ENCODE measurements at places on chromosomes 11 and 22.

GRCh38 chr11:114924042-114924441 is 245.7 kb downstream of the NXPE2 start:
- no peak for DNase-seq

GRCh38 chr11:15737320-15737719 is 619.0 kb downstream of the SOX6 start:
- DNase-seq = no peak

GRCh38 chr11:66121466-66121865 is 51.4 kb downstream of the PACS1 start:
- DNase-seq = no peak

- DNase-seq = no peak
These were observed 244.4 kb downstream of the TTC28 start for GRCh38 chr22:28435140-28435768.

DNA sequence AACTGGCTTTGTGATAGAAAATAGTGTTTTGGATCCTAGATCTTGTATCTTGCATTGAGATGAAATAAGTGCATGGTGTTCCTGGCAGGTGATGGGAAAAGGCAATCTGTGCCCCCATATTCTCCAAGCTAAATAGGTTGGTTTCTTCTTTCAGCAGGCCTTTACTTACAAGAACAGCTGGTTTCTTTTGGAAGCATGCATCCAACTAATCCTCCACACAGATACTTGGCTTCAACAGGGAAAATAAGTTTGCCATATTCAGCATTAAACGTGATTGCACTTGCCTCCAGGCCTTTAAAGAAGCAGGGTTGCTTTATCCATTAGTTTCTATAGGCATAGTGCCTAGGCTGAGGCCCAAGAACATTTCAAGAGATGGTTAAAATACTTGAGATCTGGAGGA is 59.9 kb downstream of the APIP start:
- DNase-seq = no peak

DNA sequence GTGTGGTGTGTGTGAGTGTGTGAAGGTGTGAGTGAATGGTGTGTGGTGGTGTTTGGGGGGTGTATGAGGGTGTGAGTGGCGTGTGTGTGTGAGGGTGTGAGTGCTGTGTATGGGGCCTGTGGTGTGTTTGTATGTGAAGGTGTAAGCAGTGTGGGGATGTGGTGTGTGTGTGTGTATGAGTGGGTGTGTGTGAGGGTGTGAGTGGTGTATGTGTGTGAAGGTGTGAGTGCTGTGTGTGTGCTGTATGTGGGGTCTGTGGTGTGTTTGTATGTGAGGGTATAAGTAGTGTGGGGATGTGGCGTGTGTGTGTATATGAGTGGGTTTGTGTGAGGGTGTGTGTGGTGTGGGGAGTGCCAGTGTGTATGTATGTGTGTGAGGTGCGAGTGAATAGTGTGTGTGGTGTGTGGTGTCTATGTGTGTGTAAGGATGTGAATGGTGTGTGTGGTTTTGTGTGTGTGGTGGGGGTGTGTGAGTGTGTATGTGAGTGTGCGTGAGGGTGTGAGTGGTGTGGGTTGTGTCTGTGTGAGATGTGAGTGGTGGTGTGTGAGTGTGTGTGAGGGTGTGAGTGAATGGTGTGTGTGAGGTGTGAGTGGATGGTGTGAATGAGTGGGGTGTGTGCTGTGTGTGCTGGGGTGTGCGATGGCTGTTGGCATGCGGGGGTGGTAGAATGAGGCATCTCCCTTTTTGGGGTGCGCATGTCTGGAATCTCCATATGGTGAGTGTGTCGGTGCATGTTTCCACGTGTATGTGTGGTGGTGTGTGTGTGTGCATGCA is 22.5 kb upstream of the SHISAL1 start:
- DNase-seq = no peak

GRCh38 chr11:44226945-44227344 is 83.0 kb downstream of the ALX4 start:
- DNase-seq = no peak

GRCh38 chr22:27913162-27913741 is 5.8 kb downstream of the PITPNB start:
- no peak for DNase-seq

- DNase-seq = no peak
These were observed 42.1 kb downstream of the SLC1A2 start for GRCh38 chr11:35377262-35377661.

DNA sequence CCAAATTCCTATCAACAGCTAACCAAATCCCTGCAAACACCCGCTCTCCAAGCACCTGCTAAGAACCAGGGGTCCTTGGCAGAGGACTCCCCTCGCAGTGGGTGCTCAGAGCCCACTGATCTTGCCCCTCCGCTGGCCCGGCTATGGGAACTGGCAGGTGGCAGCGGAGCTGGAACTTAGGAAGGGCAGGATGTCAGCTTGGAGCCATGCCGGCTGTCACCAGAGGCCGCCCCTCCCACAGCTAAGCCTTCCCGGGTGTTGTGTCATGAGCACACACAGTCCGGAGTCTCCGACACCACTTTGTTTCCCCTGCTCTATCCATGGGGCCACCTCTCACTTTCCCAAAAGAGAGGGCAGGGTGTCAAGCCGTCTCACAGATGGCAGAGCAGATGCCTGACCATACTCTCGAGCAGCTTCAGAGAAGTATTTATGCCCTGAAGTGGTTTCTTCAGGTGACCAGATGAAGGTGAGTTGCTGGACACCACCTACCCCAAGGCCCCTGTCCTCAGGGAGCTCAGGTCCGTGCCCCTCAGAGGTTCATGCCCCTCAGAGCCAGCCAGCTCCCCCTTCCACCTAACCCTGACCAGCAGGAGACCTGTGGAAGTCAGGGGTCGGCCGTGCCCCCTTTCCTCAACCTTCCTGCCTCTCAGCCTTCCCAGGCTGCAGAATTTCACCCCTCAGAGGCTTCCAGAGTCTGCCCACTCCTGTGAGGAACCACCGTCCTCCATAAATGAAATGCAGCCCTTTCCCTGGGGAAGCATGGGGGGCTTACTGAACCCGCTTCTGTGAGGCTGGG is 545.7 kb upstream of the B3GAT1 start:
- no peak for DNase-seq

DNA sequence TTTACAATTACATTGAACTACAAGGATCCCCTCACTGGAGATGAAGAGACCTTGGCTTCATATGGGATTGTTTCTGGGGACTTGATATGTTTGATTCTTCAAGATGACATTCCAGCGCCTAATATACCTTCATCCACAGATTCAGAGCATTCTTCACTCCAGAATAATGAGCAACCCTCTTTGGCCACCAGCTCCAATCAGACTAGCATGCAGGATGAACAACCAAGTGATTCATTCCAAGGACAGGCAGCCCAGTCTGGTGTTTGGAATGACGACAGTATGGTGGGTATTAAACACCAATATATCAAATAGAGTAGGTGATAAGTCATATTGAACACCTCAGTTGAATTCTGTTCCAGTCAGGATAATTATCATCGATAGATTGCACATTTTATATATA is 4.4 kb downstream of the FBXO7 start:
- no peak for DNase-seq

DNA sequence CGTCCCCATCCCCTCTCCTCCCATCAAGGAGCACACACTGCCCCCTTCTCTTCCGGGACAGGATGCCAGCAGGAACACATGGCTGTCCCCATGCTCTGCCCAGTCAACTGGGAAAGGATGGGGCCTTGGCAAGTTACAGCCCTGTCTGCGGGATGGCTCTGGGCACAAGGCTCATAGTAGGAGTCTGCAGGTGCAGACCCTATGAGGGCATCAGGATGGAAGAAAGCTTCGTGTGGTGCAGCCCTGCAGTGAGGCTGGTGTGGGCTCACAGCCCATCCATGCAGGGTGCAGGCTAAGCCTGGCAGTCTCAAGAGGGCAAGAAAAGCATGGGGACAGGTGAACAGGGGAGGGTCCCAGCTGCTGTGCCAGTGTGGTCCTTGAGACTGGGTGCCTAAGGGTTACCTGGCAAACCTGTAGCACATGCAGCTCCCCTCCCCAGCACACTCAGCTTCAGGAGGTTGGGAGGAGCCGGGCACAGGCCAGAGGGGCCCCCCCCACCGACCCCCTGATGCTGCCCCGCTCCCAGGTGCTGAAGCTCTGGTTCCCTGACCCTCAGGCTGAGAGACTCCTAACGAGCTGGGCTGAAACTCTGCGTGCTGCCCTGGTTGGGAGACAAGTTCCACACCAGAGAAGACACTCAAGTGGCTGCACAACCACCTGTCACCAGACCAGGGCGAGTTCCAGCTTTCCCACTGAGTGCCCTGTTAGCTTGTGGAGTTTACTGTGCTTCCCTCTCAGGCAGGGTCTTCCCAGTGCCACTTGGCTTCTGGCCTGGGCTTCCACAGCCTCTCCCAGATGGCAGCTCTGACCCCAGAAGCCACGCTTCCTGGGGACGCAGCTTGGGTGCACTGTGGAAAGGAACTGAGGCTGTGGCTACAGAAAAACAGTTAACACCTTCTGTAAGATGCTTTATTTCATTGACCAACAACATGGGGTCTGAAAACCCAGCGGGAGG is 3.3 kb upstream of the SCARF2 start:
- DNase-seq = no peak

- DNase-seq = no peak
These were observed 73.1 kb upstream of the BARX2 start for GRCh38 chr11:129302386-129303101.

GRCh38 chr11:2531277-2531986 is 86.6 kb downstream of the KCNQ1 start:
- peak; percentile 48 for DNase-seq

DNA sequence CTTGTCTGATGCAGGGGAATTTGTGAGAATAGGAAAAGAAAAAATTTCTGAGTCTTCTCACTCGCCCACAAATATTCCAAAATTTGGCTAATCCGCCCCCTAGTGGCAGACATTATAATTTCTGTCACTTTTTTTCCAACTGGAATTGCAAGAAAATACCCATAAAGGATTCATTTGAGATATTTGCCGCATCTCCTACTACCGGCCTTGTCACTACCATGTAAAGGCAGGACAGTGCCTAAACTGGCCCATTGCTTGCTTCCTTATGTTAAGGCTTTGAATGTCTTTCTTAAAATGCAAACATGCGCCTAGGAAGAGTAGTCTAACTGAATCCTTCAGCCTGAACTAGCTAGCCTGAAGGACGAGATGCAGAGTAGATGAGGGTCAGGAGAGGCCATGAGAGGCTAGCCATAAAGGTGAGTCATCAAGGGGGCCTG is 9.3 kb upstream of the CEP295 start:
- DNase-seq = no peak

DNA sequence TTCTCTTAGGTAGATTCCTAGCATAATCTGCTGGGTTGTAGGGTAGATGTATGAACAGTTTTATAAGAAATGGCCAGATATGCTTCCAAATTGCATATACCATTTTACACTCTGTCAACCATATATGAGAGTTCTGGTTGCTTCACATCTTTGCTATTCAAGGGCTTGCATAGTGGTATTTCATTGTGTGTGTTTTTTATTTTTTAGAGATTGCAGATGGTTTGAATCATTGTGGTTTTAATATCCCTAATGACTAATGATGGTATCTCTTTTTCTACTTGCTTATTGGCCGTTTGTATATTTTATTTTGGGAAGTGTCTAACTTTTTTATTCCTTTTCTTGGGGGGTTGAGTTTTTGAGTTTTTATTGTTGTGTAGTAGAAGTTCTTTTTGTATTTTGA is 26.9 kb downstream of the RNF214 start:
- no peak for DNase-seq

- no peak for DNase-seq
These were observed 12.5 kb downstream of the GDPD5 start for GRCh38 chr11:75513250-75513649.

DNA sequence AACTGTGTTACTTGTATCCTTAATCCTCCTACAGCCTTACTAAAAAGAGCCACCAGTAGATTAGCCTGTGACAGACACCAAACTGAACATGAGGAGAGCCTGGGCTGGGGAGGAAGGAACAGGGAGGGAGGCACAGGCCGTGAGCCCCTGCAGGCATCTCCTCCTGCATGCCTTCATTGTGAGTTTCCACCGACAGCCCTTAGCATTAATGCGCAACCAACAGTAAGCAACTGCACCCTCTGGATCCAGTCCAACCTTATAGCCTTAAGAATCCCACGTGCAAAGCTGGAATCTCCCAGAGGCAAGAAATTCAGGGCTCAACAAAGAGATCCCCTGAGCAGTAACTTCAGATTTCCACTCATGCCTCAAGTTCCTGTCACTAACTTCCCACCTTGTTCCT is 84.6 kb downstream of the ETS1 start:
- DNase-seq = no peak

DNA sequence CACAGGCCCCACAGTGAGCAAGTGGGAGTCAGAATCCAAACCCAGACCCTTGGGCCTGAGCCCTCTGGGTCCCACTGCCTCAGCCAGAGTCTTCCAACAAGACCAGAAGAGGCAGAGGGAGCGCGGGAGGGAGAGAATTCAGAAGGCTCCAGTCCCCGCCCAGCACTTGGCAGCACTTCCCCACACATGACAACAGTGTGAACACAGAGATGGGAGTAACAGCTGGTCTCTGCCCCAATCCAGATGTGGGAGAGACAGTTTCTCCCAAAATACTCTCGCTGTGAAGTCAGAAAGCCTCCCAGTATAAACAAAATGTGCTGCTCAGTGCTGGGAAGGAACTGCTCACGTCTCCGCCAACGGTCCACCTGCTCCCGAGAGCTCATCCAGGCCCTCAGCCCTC is 219.9 kb downstream of the MN1 start:
- no peak for DNase-seq

- no peak for DNase-seq
These were observed 9.3 kb downstream of the TSSC4 start for GRCh38 chr11:2409611-2410468.
